ENCODE measurements at places on chromosomes 7 and 10.

DNA sequence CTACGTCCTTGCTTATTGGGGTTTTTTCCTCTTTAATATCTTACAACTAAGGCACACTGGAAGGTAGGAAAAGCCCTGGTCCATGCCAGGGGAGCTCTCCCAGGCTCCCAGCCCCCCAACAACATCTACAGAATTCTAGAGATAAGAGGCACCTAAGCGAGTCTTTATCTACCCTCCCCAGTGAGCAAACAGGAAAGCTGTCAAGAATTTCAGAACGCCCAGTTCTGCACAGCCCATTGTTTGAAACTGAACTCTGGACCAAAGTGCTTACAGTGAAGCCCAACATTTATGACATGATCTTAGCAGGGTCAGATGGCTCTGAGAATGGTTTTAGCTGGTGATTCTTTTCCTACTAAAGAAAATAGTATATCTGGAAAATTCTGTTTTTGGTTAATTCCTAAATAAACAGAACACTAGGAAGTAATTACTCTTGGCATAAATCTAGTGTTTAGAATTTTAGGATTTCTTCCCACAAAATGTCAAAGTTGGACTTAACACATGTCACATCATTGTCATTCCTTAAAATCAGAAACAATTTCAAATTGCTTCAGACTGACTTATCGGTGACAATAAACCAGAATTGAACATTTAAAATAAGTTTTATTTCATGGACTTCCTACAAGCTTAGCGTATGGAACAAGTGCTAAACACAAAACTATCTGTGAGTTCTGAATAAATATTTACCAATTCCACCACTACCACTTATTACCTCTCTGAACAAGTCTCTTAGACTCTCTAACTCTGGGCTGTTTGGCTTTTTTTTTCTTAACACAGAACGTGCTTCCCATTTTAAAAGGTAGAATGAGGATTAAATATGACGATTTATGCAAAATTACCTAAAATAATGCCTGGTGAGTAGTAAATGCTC is 31.3 kb upstream of the RNF32 start:
- DNase-seq = no peak

DNA sequence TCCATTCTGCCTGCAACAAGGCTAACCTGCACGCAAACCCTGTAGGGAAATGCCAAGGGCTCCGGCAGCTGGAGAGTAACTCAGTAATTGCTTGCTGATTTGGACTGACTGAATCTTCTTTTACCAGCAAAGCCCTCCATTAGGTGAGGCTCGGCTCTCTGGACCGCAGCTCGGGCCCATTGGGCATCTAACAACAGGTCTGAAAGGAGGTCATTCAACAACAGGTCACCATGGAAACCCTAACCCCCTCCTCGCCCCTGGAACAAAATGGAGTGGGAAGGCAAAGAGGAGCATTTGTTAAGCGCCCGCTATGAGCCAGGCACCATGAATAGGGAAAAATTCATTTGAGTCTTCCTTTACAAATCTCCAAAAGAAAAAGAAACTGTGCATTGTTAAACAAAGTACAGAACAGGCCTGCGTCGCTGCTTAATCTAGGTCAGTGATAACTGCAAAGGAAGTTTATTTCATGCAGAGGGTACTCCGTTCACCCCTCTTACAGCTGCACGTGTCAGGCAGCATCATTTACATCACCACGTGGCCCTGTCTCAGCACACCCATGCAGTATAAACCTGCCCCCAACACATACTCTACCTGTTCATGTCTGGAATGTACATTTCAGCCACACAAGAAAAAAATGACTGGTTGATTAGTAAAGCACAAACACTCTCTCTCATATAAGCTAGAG is 248.8 kb upstream of the NEBL start:
- DNase-seq = no peak

DNA sequence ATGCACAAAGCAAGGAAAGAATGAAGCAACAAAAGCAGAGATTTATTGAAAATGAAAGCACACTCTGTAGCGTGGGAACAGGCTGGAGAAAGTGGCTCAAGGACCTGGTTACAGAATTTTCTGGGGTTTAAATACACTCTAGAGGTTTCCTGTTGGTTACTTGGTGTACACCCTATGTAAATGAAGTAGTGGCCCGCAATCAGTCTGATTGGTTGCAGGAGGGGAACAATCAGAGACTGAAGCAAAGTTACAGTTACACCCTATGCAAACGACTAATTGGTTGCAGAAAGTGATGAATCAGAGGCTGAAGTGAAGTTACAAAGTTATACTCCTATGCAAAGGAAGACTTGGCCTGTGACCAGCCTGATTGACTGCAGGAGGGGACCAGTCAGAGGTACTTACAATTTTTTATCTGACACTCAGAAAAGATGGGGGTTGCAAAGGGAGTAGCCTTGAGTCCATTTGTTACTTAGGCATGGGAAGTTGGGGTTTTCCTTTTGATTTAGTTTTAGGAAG is 3.6 kb upstream of the MTPN start:
- DNase-seq = no peak

GRCh38 chr7:123916240-123916724 is 8.8 kb upstream of the SPAM1 start:
- DNase-seq = peak; percentile 10

DNA sequence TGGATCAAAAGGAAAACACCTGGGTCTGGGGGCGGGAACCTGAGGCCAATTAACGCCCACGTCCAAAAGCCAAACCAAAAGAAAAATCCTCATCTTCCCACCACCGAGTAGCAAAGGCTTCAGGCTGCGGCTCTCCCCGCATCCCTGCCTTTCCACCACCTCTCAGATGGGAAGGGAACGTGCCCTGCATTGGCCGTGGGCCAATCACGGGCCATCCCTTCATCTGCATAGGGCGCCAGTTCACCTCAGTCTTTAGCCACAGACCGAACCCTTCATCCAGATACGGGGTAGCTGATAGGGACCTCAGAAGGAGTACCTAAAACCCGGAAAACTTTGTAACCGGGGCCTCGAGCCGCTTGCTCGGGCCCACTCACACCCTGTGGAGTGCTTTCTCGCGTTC is 626 bp downstream of the PRPF18 start:
- peak; percentile 41 for DNase-seq
